Natural killer cell treated with Interleukin-12 subunit alpha and Interleukin-12 subunit beta and Interleukin-15 and Interleukin-18, amount 100 ng/mL, for 72 hours (primary cell): ENCODE measurements at places on chromosomes 1 and 21. TPM values are rescaled to one million over a fixed set of nuclear protein-coding genes. Genes with fewer than 3 reads are reported as not detected.

MAP3K21 gene
- total RNA-seq = 3.0 TPM

RIMKLA gene
- 0.98 TPM for total RNA-seq

COL24A1 gene
- not detected for total RNA-seq

GRCh38 chr1:81308191-81308590, 492.5 kb upstream of the ADGRL2 start:
- DNase-seq = no peak

GBP6 gene
- total RNA-seq = 0.22 TPM

NUP210L gene
- not detected for total RNA-seq

GRCh38 chr1:74908797-74909196, 175.8 kb downstream of the TYW3 start:
- no peak for DNase-seq

GRCh38 chr1:155086856-155087535, 8.4 kb downstream of the EFNA3 start:
- DNase-seq = no peak

DNA sequence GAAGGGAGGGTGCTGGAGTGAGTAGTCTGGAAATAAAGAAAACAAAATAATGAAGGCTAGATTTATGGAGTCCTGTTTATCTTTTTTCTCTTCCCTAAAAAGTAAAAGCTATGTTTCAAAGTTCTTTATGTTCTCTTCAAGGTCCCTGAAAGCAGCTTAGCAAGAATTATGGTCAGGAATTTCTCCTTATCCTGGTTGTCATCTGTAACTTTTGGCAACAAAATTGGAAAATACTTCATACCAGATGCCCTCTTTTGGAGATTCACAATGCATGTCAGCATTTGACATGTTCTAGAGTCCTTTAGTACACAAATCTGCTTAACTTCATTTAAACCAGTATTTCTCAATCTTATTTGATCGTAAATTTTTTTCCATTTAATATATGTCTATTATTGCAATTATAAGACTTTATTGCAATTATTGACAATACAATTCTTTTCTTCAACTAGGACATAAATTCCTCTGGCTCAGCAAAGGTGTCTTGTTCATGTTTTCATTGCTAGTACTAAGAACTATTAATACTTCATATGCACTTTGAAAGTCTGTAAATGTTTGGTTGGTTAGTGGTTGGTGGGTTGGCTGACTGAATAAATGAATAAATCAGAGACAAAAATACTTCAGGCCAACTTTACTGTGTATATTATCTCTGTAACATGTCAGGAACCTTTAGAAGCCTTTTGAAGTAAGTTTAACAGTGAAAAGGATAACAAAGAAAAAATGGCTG, 101.5 kb downstream of the ATP1B1 start:
- no peak for DNase-seq

GRCh38 chr21:21682172-21682571, 684.0 kb downstream of the NCAM2 start:
- DNase-seq = no peak

CCDC30 gene
- 2.6 TPM for total RNA-seq

DNA sequence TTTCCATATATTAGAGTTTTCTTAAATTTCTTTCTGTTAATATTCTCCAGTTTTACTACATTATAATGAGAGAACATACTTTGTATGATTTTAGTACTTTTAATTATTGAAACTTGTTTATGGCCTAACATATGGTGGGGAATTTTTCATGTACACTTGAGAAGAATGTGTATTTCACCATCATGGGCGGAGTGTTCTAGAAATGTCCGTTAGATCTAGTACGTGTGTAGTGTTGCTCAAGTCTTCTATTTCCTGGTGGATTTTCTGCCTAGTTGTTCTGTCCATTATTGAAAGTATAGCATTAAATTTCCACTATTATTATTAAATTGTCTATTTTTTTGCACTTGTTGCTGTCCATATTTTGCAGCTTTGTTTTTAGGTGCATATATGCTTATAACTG, 64.0 kb upstream of the RGS21 start:
- DNase-seq = no peak

- no peak for DNase-seq
Observed at GRCh38 chr21:36209626-36210171, 53.1 kb downstream of the DOP1B start.

- DNase-seq = peak; percentile 78
Observed at GRCh38 chr1:6260961-6261614, at the start of gene GPR153. Gene GPR153 (minus strand): TSS chr1:6261098. CDS start chr1:6254905, 6,193 bp downstream.

KRTAP10-10 gene
- not detected for total RNA-seq

DNA sequence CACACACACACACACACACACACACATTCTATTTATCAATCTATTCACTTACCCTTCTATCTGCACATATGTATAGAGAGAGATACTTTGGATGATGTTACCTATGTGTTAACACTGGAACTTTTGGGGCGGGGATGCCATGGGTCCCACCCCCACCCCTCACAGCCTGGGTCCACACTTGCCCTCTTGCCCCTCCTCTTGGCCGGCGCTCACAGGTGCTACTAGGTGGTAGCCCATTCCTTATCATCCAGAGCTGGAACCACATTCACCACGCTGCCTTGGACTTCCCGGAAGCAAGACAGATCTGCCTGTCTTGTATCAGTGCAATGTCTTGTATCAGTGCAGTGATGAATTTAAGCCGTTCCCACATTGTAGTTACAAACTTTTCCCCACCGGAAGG, 85.1 kb downstream of the LBR start:
- DNase-seq = no peak

- DNase-seq = no peak
Observed at GRCh38 chr1:40977716-40978115, 1.8 kb upstream of the CTPS1 start.
